ENCODE measurements at places on chromosomes 5 and 9. TPM values are rescaled to one million over a fixed set of nuclear protein-coding genes. Genes with fewer than 3 reads are reported as not detected.

DNA sequence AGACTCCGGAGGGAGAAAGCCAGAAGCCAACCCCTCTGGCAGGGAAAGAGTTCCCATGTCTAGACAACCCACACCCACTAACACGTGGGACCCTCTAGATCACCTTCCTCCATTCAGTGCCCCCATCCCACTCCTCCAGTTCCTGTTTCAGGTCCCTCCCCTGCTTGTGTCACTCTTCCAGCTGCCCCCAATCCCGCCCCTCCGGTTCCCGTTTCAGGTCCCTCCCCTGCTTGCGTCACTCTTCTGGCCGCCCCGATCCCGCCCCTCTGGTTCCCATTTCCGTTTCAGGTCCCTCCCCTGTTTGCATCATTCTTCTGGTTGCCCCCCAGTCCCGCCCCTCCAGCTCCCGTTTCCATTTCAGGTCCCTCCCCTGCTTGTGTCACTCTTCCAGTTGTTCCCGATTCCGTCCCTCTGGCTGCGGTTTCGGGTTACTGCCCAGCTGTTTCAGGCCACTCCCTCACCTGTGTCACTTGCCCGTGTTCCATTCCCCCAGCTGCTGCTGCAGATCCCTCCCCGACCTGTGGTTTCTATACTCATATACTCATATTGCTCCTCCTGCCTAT is 64.8 kb upstream of the RANBP6 start:
- peak; percentile 91 for DNase-seq

GRCh38 chr5:65076251-65076869 is 307.6 kb downstream of the CWC27 start:
- DNase-seq: peak; percentile 98

- no peak for DNase-seq
Measured at GRCh38 chr5:136153581-136154236, 21.1 kb downstream of the SMAD5 start.

DNA sequence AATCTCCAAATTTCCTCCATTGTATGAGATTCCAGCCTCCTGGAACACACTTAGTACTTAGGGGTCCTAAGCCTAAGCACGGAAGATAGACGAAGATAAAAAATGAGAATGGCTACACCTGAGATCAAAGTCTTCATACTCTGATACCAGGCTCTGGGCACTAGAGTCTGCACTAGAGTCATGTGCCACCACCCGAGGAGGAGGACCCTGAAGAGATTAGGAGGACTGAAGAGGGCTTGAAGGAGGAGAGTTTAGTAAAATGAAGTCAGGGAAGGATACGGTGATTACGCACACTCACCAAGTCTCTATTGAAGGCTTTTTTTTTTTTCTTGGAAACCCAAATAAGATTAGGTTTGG is 573 bp upstream of the SPATA24 start:
- no peak for DNase-seq

DNA sequence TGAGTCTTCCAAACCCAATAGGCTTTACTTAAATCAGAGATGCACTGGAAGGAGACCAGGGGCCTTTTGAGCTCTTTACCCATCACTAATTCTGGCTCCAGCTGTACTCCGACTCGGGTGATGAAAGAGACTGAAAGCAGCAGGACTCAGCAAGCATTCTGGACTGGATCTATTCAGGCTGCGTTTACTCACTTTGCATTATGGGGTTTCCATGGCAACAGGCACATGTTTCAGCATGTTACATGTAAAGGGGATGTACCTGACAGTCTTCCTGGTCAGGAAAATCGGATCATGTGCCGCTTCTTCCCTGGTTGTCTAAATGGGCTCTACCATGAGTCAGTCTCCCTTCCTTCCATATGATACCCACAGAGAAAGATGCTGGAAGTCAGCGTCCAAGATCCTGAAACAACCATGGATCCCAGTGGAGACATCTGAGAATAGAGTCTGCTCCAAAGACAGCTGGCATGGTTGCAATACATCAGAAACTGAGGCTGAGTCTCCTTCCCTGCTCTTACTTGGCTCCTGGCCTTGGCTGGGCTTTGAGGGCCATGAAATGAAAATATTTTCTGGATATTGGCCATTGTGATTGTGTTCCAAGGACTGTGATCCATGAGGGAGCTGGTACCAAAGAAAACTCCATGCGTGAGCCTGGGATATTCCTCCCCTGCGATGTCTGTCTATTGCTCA is 102.5 kb upstream of the TNC start:
- DNase-seq: peak; percentile 79

DNA sequence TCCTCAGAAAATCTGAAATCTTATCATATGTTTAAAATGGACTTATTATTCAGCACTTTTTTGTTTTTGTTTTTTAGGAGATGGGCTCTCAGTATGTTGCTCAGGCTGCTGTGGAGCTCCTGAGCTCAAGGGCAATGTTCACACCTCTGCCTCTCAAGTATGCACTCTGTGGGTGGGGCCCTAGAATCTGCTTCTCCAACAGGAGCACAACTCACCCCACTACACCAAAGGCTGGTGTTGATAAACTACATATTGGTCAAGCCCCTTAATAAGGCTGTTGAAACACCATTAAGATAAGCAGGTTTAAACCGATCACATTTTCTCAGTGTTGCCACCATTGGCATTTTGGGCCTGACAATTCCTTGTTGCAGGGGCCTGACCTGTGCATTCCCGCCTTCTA is 131.6 kb downstream of the FANCC start:
- no peak for DNase-seq

- DNase-seq: no peak
Measured at GRCh38 chr5:143244990-143245389, 158.5 kb downstream of the NR3C1 start.

DNA sequence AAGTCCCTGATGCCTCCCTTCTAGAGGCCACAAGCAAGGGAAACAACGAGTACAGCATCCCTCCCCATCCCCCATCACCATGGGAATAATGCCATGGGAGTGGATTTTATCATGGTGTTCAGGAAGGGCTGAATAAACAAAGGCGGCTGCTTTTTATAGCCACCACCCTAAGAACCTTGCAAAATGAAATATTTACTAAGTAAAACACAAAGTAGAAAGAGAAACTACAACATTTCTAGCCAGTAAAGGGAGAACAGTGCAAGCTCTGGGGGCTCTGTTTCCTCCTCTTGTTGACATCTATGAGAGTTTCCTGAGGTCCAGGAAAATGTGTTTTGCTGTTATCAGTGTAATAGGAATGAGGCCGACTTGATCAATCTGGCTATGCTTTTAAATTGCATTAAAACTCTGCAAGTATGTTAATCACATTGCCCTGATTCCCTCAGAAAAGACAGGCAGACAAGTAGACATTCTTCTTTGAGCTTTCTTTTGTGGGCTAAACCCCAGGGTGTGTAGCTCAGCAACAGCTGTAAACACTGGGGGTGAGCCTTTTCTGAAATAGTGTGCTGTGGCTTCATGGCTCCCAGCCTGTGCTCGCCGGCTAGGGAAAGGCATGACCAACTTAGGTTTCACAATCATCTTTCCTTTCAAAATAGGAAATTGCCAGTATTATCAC is 31.1 kb downstream of the SV2C start:
- DNase-seq: no peak

GRCh38 chr5:10421896-10422691 is 19.6 kb upstream of the ROPN1L start:
- peak; percentile 40 for DNase-seq

DNA sequence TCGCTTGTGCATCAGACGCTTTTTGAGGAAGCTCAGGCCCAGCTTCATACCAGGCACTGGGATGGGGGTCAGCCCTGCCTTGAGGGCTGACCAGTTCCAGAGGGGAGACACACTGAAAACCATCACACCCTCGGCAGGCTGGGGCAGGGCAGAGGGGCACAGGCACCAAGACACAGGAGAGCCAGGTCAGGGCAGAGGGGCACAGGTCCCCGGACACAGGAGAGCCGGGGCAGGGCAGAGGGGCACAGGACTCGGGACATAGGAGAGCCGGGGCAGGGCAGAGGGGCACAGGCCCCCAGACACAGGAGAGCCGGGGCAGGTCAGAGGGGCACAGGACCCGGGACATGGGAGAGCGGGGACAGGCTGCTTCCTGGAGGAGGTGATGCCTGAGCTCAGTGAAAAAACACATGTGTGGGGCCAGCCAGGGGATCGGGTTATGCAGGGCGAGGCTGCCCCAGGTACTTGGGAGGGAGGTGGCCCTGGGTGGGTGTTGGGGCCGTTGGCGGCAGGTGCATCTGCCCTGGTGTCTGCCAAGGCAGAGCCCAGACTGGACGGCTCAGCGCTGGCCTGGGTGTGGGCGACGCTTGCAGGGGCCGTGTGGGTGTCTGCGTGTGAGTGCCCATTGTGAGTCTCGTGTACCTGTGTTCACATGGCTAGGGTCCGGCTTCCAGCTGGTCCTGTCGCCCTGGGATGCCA is 15.1 kb upstream of the SLC2A6 start:
- no peak for DNase-seq

- DNase-seq: no peak
Measured at GRCh38 chr5:59584858-59585846, 308.4 kb downstream of the PDE4D start.

GRCh38 chr5:55502759-55503158 is 32.0 kb downstream of the PLPP1 start:
- DNase-seq: no peak

DNA sequence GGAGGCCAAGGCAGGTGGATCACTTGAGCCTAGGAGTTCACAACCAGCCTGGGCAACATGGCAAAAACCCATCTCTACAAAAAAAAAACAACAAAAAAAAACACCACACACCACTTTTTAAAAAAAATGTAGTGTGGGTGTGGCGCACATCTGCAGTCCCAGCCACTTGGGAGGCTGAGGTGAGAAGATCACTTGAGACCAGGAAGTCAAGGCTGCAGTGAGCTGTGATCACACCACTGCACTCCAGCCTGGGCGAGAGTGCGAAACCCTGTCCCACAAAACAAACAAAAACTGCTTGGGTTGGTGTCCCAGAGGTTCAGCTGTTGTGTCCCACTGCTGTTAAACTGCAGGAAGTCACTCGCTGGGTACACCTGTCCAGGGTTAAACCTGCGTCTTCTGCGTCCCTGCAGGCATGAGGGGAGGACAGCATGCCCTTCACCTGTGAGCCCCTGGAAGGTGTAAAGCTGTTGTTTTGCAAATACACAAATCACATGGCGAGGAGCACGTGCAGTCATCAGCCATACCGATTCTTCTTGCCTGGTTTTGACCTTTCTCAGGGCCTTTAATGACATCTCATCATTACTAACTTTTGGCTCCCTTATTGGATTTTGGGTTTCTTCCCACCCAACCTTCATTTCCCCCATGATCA is 29.3 kb upstream of the CLPTM1L start:
- DNase-seq: no peak

DNA sequence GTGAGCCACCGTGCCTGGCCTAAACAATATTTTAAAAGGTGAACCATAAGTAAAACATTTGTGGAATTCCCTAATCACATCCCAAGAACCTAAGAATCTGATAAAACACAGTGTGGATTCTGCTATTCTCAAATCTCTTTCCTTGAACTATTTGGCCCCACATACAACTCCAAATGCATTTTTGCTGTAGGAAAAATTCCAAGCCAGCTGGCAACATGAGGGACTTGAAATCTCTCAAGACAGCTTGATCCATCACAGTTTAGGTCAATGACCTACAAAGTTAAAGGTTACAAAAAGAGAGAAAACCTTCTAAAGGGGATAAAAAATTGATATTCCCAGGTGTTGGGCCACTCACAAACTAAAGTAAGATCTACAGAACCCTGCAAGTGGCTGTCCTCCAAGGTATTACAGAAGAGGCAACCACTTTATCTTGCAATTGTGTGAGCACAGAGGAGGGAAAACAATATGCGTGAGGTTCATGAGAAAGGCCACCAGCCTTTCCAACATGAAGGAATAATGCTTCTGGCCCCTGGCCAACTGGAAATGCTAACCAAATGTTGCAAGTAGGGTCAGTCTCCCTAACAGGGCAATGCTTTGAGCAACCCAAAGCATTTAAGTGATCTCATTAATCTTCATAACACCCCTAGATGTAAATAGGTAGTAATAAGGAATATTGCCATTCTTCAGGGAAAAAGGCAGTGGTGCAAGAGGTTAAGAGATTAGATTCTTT is 221.4 kb downstream of the SEMA5A start:
- DNase-seq: peak; percentile 94

GRCh38 chr5:79255786-79256557 is 20.0 kb downstream of the JMY start:
- DNase-seq: peak; percentile 29

DNA sequence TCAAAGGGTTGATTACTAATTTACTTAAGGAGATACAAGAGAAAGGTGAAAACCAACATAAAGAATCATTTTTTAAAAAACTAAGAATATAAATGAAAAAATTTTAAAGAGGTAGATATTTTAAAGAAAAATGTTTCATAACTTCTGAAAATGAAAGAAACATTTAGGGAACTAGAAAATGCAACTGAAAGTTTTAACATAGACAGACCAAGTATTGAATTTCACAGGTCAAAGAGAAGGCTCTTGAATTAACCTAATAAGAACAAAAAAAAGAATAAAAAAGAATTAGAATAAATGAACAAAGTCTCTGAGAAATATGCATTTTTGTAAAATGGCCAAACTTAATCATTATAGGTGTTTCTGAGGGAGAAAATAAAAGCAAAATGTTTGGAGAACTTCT is 16.1 kb upstream of the FAM174A start:
- no peak for DNase-seq

DNA sequence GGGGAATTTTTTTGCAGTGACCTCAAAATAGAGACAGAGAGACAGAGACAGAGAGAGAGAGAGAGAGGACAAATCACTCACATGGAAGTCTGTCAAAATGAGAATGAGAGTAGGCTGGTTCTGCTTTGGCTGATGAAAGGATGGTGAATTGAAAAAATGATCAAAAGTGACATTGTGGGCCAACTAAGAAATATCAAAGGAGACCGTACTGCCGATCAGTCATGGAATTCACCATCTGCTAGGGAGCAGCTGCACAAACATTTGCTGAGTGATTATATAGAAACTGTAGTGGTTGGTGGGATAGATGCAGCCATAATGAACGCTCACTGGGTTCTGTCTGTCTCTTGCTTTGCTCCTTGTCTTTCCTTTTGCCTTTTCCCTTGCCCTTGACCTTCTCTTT is 476.6 kb upstream of the SGCD start:
- DNase-seq: no peak

GRCh38 chr9:130521715-130522114 is 57.7 kb upstream of the FUBP3 start:
- no peak for DNase-seq

- peak; percentile 54 for DNase-seq
Measured at GRCh38 chr9:92424340-92424739, at the start of gene OMD. Gene OMD, minus strand, starts transcription at chr9:92424471. Its CDS starts 6,913 bp downstream, at chr9:92417558.

CHSY3 gene
- 2.9 TPM for total RNA-seq

FRMD3 gene
- 2.0 TPM for total RNA-seq

CD72 gene
- 1.9 TPM for total RNA-seq

PAEP gene
- not detected for total RNA-seq

MARCOL gene
- not detected for total RNA-seq

ACER2 gene
- 2.4 TPM for total RNA-seq

CTSV gene
- 0.18 TPM for total RNA-seq

GABRA6 gene
- total RNA-seq: not detected

CNTNAP3B gene
- 6.4 TPM for total RNA-seq

WHRN gene
- 2.1 TPM for total RNA-seq

DTWD2 gene
- total RNA-seq: 7.7 TPM

OBP2B gene
- not detected for total RNA-seq

PCDHGA10 gene
- total RNA-seq: 22.2 TPM

ARL14EPL gene
- total RNA-seq: 0.18 TPM
